ENCODE measurements at places on chromosomes 3 and 15. TPM values are rescaled to one million over a fixed set of nuclear protein-coding genes. Genes with fewer than 3 reads are reported as not detected.

MYH15 gene
- polyA plus RNA-seq, result 0.36 TPM

MUC20 gene
- 22.2 TPM for polyA plus RNA-seq

DBR1 gene
- polyA plus RNA-seq, result 21.4 TPM

SNRPA1 gene
- polyA plus RNA-seq, result 60.7 TPM

RHOV gene
- polyA plus RNA-seq, result 0.48 TPM

CLDN1 gene
- 2.3 TPM for polyA plus RNA-seq

PPM1L gene
- 5.7 TPM for polyA plus RNA-seq

GRM7 gene
- polyA plus RNA-seq, result 0.04 TPM

CEMIP gene
- 31.3 TPM for polyA plus RNA-seq

RBP2 gene
- 0.26 TPM for polyA plus RNA-seq

TTC14 gene
- polyA plus RNA-seq, result 119 TPM

HRG gene
- 0.04 TPM for polyA plus RNA-seq

KAT2B gene
- 45.5 TPM for polyA plus RNA-seq

ZFAND6 gene
- 113 TPM for polyA plus RNA-seq

SPTBN5 gene
- polyA plus RNA-seq, result 1.4 TPM

NR2E3 gene
- polyA plus RNA-seq, result 0.81 TPM

ZNF445 gene
- polyA plus RNA-seq, result 33.5 TPM

SPTSSB gene
- 1.7 TPM for polyA plus RNA-seq

SLC15A2 gene
- 31.7 TPM for polyA plus RNA-seq

REC114 gene
- polyA plus RNA-seq, result 0.20 TPM

ADGRG7 gene
- polyA plus RNA-seq, result not detected

CX3CR1 gene
- 2.8 TPM for polyA plus RNA-seq

BLM gene
- polyA plus RNA-seq, result 7.2 TPM

MYLK gene
- polyA plus RNA-seq, result 468 TPM

UACA gene
- polyA plus RNA-seq, result 129 TPM

TRH gene
- 0.24 TPM for polyA plus RNA-seq

RTP1 gene
- not detected for polyA plus RNA-seq

IFT122 gene
- polyA plus RNA-seq, result 76.9 TPM

KBTBD13 gene
- polyA plus RNA-seq, result 1.4 TPM

MUC4 gene
- 0.35 TPM for polyA plus RNA-seq

CPNE9 gene
- 0.29 TPM for polyA plus RNA-seq

RYR3 gene
- polyA plus RNA-seq, result 12.6 TPM

TMEM115 gene
- polyA plus RNA-seq, result 31.4 TPM

NANOGP8 gene
- polyA plus RNA-seq, result 0.34 TPM

XIRP1 gene
- polyA plus RNA-seq, result 0.13 TPM

Measured in left lung (tissue), 14 donors.